ENCODE measurements at places on chromosomes 3 and 15.

- no peak for DNase-seq
Observed at GRCh38 chr3:138148503-138148902, 16.3 kb upstream of the A4GNT start.

DNA sequence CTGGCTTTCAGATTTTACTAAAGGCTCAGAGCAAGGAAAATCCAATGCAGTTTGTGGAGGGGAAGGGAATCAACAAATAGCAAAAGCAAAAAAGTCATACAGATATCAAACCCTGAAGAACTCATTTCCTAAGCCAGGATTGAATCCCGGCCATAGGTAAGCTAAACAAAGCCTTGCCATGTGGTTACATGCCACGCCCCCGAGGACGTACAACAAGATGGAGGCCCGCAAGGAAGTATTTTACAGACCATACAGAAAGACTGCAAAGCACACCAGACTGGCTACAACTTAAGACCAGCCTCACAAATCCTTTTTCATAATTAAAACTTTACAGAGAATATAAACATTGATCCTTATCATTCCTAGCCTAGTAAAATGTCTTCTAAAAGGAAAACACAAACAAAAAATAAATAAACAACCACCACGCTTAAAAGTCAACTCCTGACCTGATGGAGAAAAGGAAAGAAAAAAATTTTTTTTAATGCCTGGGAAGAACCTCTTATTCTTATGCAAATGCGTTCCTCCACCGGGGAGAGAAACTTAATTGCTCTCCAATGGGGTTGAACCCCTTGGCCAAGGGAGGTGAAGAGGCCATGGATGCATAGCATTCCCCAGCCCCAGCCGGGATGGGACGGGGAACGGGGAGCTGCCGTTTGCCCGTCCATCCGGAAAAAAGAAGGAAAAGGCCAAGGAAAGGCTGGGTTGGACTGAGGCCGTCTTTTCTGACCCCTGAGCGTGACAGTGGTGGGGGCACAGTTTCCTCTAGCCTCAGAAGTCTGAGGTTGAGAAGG lies 39.3 kb downstream of the IL1RAP start:
- DNase-seq: no peak

- DNase-seq: no peak
Observed at GRCh38 chr15:40764629-40765103, 798 bp downstream of the GCHFR start.

- peak; percentile 18 for DNase-seq
Observed at GRCh38 chr3:62824965-62825592, 50.1 kb downstream of the CADPS start.

DNA sequence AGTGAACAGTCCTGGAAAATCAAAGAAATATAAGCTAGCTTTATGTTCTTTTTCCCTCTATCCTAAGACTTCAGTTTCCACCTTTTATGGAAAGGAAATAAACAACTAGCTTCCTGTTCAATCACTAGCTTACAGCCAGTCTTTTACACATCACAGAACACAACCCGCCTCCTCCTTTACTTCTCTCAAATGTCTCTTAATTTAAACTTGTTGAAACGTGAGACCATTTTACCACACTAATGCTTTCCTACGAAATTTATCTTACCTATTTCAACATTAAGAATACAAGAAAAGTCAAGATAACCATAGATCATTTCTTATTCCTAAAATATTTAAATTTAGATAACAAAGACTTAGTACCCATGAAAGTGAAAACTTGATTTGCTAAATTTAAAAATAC lies 6.2 kb downstream of the PRTG start:
- DNase-seq: no peak

DNA sequence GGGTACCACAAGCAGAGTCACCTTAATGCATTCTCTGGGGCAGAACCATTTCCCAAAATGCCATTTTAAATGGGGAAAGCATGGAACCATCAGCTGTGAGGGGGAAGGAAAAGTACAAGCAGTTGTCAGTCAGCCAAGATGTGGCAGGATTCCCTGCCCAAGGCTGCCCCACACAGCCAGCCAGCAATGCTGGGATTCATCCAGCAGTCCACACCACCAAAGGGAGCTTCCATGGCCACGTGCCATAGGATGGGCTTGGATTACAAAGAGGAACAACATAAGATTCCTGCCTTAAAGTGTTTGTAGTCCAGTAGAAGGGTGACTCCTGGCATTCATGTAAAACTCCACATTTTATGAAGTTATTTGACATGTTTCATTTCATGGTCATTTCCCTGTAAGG lies 233.3 kb downstream of the SHOX2 start:
- DNase-seq: no peak

GRCh38 chr3:191257286-191257685 lies 58.2 kb downstream of the OSTN start:
- no peak for DNase-seq

- DNase-seq: no peak
Observed at GRCh38 chr15:47577000-47577399, 140.3 kb upstream of the SEMA6D start.

- DNase-seq: no peak
Observed at GRCh38 chr3:89101251-89101650, 6.2 kb upstream of the EPHA3 start.

- DNase-seq: no peak
Observed at GRCh38 chr3:33758864-33759263, 39.6 kb upstream of the PDCD6IP start.

DNA sequence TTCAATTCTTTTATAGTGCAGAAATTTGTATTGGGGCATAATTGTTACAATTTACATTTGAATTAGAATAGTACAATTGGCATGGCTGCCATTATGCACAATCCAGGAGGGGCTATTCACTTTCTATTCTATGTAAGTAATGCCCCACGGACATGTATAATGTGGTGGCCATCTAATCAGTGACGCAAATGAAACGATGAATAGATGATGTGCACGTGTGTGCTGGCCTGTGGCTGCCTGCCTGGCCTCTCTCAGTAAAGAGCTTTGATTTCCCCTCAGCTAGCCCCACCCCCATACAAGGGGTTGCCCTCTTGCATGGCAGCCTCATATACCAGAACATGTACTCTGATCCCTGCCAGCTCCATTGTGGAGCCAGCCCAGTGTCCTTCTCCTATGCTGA lies 86.5 kb downstream of the BOC start:
- DNase-seq: no peak

GRCh38 chr3:11764931-11765363 lies 81.7 kb downstream of the TAMM41 start:
- no peak for DNase-seq

DNA sequence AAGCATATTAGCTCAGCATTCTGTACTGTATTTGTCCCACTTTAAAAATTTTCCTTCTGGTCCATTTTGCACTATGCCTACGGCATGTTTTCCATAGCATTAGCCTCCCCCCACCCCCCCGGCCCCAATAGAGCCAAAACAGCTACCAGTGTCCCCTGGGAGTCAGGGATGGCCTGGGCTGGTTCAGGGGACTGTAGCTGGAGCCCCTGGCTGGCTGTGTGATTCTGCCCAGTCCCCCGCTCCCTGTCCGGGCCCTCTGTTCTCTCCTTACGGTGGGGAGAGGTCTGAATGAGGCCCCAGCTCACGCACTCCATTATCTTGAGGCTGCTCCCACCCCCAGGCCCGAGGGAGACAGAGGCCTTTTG lies 70.1 kb downstream of the KLF15 start:
- DNase-seq: no peak

DNA sequence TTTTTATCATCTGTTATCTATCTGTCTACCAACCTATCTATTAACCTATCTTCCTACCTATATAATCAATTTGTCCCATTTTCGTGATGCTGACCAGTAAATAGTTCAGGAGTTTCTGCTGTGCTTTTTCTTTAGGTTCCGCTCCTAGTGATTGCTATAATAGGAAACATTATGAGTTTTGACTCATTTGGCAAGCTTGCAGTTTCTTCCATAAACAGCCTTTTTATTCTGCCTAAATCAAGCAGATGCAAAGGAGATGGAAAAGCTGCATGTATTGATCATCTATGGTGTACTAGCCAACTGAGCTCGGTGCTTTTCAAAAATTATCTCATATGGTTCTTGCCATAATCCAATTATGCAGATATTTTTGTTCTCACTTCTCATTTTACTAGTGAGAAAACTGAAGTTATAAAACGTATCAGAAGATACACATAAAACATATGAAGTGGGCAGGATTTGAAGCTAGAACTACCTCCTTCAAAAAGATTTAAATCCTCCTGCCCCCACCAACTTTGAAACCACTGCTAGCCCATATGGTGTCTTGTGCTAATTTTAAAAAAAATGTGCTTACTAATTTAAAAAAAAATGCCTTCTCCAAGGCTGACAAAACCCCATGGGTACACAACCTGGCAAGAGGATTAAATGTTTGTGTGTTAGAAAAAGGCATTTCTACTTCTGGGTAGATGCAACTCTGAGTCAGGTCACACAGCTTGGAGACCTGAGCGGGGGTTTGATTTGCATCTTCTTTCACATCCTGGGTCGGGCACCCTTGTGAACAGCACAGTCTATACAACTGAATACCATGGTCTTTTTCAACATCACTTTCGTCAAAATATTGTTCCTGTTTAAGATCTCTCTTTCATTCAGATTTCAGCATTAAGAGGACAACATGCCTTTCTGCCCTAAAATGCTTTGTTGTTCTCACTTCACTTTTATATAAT lies 267.0 kb downstream of the CHL1 start:
- DNase-seq: no peak

DNA sequence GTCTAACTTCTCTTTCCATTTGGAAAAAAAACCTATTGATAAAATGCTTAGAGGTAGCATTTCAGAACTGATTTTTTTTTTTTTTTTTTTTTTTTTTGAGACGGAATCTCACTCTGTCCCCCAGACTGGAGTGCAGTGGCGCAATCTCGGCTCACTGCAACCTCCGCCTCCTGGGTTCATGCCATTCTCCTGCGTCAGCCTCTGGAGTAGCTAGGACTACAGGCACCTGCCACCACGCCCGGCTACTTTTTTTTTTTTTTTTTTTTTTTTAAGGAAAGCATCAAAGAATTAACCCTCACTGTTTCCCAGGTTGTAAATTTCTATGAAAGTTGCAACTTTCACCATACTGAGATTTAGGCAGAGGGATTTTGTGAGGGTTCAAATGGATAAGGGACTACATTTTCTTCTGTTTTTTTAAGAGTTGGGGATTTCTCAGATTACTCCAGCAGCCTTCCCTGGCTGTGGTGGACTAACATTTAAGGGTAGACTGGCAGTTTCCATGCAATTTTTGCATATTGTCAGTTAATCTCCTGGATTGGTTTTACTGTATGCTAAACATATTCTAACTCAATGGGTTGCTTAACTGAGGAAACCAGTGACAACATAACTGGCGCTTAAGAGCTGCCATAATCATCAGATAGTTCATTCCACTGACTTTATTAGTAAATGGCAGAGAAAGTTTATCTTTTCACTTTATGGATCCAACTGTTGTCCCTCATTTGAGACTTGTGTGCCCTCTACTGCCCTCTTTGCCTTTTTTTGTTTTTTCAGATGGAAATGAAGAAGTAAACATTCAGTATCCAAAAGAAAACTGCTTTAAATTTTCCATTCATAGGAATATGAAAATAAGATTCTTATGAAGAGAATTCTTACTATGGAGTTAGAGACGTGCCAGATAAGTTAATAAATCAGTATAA lies 93.7 kb downstream of the NPTN start:
- DNase-seq: peak; percentile 55

GRCh38 chr3:158845765-158846350 lies 44.0 kb downstream of the MFSD1 start:
- peak; percentile 23 for DNase-seq

- no peak for DNase-seq
Observed at GRCh38 chr3:151383956-151384355, 597 bp downstream of the P2RY12 start.

DNA sequence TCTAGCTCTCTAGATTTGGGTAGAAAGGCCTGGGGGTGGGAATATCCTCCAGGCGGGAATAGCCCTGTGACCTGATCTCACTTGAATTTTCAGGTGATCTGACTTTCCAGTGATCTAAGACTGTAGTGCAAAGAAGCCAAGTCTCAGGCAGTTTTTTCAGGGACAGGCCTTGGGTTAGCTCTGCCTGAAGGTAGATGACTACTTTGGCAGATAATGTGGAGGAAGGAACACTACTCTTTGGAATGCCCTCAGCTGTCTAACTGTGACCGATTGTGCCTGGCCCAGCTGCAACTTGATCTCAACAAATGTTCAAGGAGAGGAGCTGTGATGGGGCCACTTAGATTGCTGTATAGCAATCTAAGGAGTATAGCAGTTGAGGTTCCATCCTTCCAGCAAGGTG lies 193.7 kb downstream of the TCF12 start:
- no peak for DNase-seq

DNA sequence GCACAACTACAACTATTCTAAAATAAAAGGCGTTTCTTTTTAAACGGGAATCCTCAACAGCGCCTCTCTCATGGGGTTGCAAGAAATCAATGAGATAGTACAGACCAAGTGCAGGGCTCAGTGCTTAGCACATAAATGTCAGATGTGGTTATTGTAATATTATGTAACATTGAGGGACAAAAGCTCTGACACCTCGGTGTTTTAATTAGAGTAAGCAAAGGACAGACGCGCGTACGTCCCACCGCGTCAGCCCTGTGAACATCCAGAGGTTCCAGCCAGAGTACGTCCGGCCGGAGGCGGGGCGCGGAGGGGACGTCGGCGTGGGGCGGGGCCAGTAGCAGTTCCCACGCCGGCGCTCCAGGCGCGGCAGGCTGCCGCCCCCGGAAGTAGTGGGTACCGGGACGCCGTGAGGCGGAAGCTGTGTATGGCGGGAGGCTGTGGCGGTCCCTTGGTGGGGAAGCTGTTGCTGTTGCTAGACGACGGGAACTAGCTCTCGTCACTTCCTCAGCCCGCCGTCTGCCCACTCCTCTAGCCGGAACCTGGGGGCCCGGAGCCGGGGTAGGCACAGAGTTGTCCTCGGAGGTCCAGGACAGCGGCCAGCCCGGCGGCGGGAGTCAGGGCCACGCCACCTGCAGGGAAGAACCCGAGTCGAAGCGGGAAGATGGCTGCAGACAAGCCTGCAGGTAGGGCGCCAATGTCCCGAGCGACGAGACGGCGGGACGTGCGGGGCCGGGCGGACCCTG lies at the start of gene CNOT10:
CNOT10 (plus strand) TSS at position 389 of the 743 bp plus-strand sequence; CDS start at position 662, 273 bp downstream.
- DNase-seq: peak; percentile 87

- no peak for DNase-seq
Observed at GRCh38 chr3:191255156-191255555, 56.1 kb downstream of the OSTN start.

DNA sequence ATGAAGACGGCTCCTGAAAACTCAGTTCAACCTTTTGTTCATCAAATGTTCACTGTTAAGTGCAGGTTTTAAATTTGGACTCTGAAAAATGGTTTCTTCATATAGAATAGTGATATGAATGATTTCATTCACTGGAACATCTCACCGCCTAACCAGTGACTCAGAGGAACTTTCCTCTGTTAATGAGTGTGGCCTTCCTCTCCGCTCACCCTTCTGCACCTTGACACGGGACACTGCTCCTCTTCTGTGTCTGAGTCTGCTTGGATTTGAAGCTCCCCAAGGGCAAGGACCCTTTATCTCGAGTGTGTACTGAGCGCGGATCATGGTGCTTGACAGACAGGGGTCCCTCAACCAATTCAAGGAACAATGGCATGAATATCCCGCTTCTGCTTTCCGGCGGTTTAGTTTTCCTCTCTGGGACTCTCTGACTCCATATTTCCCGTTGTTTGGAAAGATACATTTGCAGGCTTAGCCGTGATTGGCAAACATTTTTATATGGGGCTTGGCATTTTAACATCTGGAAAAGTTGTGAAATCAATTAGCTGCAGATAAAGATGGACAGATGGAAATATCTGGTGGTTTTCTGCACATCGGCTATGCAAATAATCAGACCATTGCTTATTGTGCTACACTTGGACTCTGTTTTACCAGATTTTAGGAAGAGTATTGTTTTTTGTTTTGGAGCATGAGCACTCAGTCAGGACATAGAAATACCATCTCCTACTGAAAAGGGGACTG lies 20.9 kb downstream of the KBTBD8 start:
- no peak for DNase-seq

- peak; percentile 3 for DNase-seq
Observed at GRCh38 chr3:38548154-38548931, 52.2 kb downstream of the EXOG start.
